Stimulated activated CD8-positive, alpha-beta memory T cell treated with anti-CD3 and anti-CD28 coated beads, Interleukin-15, amount 100 ng/mL, for 4 hours (primary cell): ENCODE measurements at places on chromosomes 1 and 21.

DNA sequence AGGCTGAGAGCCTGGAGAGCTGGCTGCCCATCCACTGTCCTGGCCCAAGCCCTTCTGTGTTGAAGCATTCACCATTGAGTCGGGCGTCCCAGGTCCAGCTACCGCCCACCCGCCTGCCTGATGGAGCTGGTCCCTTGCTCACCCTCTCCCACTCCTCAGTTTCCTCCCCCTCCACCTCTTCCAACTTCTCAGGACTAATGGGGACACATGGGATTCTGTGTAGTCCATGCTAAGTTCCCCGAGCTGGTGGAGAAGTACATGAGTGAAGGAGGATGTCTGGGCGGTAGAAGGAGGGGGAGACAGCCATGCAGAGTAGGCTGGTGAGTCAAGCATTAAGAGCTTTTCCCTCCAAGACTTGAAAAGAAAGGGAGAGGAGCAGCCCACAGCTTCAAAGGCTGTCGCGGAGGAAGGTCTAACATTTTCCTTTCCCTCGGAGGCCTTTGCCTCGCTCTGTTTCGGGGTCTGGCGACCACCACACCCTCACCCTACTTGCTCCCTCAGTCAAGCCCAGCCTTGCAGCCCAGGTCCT is 561 bp downstream of the SLC26A9 start:
- DNase-seq = no peak

- no peak for DNase-seq
Observed at GRCh38 chr1:43331688-43332087, 5.9 kb upstream of the MPL start.

- DNase-seq = no peak
Observed at GRCh38 chr21:31142600-31142999, 104.3 kb upstream of the KRTAP19-8 start.

GRCh38 chr1:10943991-10944730 is 68.3 kb upstream of the TARDBP start:
- DNase-seq = no peak

DNA sequence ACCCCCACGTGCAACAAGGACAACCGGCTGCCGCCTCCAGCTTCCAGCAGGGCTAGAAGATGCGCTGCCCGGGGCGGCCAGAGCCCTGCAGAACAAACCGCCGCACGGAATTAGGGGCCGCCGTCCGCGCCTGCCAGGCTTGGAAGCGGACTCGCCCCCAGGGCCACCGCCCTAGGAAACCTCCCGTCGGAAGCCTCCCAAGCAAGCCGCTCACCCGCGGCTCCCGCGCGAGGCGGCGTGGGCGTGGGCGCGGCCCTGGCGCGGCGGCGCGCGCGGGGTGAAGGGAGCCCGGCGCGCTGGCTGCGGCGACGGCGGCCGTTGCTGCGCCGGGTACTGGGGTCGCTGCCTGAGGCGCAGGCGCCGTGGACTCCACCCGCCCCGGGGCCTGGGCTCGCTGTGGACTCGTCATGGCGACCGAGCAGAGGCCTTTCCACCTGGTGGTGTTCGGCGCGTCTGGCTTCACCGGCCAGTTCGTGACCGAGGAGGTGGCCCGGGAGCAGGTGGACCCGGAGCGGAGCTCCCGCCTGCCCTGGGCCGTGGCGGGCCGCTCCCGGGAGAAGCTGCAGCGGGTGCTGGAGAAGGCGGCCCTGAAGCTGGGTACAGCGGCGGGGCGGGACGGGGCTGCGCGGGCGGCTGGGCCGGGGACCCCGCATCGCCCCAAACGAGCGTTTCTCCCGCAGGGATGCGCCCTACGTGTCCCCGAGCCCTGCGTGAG is at the start of gene SCCPDH:
Gene SCCPDH, plus strand, starts transcription at position 394 of the 715 bp plus-strand sequence. Its CDS starts 14 bp downstream, at position 408.
- peak; percentile 53 for DNase-seq

- DNase-seq = no peak
Observed at GRCh38 chr1:44531785-44532566, 126.9 kb downstream of the RNF220 start.

GRCh38 chr1:35369922-35370671 is 101.6 kb downstream of the ZMYM4 start:
- no peak for DNase-seq

DNA sequence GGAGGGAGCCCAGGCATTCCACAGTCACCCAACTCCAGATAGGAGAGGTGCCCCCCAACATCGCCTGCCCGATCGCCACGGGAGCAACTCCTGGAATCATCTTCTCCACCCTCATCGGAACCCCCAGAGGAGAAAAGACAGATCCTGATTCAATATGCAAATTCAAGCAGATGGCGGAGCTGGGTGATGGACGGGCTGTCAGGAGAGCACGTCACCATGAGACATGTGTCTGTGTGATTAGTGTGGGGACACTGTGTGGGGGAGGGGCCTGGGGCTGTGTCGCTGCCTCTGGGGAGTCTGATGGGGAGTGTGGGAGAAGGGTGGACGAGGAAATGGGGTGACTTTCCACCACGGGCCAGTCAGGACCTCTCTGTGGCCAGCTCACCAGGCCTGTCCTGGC is 90.2 kb upstream of the CSF3R start:
- no peak for DNase-seq

DNA sequence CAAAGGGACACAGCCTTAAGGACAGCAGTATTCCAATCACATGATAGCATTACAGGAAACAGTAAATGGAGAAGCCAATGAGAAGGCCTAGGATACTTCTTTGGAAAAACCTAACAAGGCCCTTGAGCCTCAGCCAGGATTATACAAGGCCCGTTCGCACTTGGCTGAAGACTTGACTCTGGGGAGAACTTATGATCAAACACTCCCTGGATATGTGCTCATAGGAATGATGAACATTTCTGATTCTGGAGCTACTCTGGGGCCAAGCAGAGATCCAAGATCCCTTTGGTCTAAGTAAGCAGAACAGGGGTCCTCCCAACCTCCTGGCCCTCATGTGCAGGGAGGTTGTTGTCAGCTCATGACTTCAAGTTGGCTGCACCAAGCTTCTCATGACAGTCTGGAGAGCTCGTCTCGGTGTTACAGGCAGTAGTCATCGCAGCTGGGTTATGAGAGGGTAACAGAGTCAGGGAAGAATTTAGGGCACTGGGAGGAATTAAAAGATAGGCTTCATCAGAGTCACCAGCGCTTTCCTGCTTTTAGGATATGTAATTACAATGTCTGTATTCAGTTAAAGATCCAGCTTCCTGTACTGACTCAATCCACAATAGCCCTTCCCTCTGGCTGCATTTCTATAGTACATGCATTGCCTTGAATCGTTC is 92.5 kb upstream of the IRF2BP2 start:
- DNase-seq = no peak

DNA sequence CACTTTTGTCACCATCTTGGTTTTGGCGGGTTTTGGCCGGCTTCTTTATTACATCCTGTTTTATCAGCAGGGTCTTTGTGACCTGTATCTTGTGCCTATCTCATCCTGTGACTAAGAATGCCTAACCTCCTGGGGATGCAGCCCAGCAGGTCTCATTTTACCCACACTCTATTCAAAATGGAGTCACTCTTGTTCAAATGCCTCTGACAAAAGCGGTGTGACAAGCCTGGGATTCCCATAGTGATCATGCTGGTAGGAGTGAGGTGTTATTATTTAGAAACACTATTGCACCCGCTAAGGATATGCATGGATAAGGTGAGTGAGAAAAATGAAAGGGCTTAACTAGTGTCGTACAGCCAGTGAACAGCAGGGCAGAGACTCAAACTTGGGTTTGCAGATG is 111.7 kb upstream of the COA6 start:
- no peak for DNase-seq

- no peak for DNase-seq
Observed at GRCh38 chr21:40706806-40707655, 139.9 kb downstream of the DSCAM start.

DNA sequence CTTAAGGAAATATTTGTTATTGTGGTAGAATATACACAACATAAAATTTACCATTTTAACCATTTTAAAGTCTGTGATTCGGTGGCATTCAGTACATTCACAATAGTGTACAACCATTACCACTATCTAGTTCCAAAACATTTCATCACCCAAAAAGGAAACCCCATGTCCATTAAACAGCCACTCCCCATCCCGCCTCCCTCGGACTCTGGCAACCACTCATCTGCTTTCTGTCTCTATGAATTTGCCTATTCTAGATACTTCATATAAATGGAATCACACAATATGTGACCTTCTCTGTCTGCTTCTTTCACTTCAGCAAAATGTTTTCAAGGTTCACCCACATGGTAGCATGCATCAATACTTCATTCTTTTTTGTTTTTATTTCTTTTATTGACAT is 51.3 kb downstream of the PTP4A2 start:
- DNase-seq = no peak

DNA sequence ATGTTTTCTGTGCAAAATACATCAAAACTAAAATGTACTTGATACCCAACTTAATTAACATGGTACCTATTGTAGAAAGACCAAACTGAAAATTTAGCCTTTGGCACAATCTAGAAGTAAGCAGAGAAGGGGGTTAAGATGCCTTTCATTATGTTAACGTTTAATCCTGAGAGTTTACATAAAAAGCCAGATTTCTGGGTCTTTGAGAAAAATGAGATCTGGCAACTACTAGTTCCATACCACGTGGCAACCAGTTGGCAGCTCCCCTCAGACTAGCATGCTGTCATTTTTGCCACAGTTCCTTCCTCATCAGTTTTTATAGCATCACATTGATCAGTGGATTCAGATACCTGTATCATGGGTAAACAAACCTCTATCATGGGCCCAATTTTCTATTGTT is 1.5 kb downstream of the RO60 start:
- no peak for DNase-seq

GRCh38 chr1:22038036-22038435 is 14.5 kb upstream of the CDC42 start:
- DNase-seq = no peak

DNA sequence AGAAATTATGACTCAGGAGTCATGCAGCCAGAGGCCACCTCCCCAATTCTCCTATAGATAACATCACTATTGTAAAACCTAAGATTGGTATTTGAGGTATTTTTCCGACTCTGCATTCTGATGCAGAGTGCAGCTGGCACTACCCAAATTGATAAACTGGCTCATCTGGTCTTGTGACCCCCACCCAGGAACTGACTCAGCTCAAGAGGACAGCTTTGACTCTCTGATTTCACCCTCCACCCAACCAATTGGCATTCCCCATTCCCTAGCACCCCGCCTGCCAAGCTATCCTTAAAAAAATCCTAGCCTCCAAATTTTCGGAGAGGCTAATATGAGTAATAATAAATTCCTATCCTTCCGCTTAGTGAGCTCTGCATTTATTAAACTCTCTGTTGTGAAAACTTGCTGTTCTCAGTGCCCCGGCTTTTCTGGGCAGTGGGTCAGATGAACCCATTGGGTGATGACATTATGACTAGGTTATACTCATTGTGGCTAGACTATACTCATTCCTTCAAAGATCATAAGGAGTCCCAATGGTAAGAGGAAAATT is 39.4 kb upstream of the EPS15 start:
- no peak for DNase-seq

DNA sequence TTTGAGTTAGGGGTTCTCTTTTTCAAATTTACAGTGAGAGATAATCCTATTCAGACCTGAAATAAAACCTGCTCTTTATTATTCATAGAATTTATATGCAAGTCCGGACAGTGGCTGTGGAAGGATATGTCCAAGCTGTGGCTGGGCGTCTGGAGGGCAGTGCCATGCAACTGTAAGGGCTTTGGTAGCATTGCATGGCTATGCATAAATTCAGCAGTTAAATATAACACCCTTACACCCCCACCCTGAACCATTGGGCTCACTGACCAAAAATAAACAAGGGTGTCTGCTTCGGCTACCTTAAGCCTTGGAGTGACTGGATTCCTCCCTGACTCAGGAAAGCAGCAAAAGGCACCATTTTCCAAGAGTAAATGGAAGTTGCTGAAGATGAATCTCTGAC is 5.4 kb downstream of the CHTOP start:
- no peak for DNase-seq

GRCh38 chr1:24190983-24191461 is 3.9 kb upstream of the IFNLR1 start:
- no peak for DNase-seq

GRCh38 chr21:45433301-45433700 is 28.3 kb downstream of the COL18A1 start:
- no peak for DNase-seq

DNA sequence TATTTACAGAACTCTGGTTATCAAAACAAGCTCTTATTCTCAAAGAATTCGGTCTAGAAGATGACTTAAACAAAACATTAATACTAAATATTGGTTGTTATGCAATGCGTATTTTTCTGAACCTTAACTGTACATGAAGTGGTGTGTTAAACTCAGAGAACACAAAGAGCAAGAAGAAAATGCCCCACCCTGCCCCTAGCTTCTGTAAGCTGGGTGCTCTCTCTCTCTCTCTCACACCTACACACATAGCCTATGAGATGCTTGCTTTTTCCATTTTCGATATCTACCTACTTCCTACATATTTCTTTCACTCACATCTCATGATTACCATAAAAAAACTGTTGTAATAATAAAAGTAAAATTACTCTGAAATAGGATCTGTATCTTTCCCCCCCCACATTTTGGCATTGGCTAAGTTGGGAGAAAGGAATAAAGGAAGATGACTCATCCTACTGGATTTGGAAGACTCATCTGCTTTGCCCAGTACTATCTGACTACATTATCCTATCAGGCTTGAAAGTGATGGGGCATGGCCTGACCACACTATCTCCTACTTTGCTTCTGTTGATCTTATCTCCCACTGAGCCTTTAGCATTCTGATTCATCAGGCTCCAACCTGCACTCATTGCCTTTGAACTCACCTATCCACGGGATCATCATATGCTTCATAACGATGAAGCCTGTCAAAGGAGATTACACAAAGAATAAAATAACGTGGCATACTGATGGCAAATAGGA is 2.9 kb downstream of the CRYZ start:
- no peak for DNase-seq

DNA sequence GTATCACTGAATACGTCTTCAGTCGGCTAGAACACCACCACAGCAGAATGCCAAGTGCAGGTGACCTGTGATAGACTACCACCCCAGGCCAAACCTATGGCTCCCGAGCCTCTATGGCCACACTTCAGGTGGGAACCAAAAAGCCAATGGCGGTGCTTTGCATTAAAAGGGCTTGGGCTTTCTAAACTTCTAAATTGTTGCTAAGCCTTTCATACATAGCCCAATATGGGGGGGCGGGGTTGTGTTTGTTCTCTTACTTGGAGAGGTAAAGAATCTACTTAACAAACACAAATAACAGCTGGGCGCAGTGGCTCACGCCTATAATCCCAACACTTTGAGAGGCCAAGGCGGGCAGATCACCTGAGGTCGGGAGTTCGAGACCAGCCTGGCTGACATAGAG is 19.7 kb downstream of the USP48 start:
- DNase-seq = no peak

- DNase-seq = no peak
Observed at GRCh38 chr21:24844671-24845070, 762.6 kb downstream of the MRPL39 start.

DNA sequence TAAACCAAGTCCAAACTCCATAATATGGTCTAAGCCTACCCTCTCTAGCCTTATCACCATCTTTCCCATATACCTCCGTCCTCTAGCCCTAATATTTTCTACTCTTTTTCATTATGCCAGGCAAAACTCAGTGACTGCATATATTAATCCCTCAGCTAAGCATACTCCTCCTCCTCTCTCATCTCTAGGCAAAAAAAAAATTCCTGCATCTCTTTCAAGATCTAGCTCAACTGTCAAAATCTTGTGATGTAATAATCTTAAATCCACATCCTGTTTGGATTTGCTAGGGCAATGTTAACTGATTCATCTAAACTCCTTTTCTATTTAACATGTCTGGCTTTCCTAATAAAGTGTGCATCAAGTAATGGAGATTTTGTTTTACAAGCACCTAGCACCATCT is 20.4 kb downstream of the PRPF38A start:
- DNase-seq = no peak

GRCh38 chr1:178172939-178173338 is 79.0 kb downstream of the RASAL2 start:
- DNase-seq = no peak

GRCh38 chr1:160868141-160868540 is 5.5 kb upstream of the CD244 start:
- no peak for DNase-seq
